ENCODE measurements at places on chromosomes 1 and 21.

GRCh38 chr1:32216566-32216965 is 5.6 kb downstream of the TMEM234 start:
- DNase-seq = no peak

DNA sequence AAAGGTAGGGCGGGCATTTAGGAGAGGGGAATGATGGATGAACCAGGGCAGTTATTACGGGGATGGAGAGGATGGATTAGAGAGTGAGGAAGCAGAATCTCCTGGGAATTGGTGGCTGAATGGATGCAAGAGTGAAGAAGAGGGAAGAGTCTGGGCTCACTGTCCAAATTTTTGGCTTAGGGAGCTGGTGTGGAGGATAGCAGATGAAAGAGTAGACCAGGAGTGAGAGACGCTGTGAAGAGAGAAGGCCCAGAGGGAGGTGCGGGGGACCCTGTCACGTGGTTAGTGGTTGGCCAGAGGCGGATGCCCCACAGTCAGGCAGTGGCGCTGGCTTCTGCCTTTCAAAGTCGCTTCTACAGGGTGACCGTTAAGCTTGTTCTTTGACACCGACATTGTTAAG is 78.4 kb downstream of the PEX14 start:
- DNase-seq = no peak

DNA sequence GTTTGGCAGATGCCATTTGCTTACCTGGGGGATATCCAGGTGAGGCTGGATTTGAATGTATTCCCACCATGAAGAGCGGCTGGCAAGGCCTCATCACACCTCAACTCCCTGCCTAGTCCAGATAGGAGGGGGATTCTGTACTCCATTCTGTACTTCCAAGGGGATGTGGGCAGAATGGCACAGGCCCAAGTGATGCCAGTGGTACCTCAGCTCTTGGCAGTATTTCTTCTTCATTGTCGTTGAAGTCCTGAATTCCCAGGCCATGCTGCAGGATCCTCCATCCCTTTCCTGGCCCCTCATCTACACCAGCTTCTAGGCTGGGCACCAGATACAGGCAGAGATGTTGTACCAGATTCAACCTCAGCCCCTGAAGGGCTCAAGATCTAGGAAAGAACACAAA is 47.9 kb downstream of the KLHDC7A start:
- DNase-seq = no peak

DNA sequence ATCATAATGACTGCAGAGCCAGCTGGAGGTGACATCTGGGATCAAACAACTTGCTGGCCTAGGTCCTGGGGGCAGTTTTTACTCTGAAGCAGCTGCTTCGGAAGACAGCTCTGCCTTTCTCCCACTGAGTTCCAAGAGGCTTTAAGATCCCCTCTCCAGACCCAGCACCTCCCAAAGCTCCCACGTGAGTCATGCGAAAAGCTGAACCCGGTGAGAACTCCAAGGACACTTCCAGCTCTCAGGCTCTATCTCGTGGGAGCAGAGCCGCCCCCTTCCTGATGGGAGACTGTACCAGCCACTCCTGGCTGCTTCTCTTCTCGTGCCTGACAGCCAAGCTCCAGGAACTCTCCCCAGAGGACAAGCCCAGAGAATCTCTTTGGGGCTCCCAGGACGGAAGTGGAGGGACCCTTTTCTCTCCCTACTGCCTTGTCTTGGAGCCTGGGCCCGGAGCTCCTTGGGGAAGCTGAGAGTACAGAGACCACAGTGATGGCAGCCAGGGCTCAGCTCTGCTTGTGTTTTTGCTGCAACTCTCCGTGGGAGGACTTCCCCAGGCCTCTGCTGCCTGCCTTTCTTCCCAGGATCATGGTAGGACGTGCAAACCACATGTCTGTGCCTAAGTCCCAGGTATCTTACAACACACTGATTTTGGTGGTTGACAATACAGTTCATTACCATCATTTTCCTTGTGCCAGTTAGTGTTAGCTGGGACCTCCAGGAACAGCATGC is 40.6 kb downstream of the STUM start:
- no peak for DNase-seq

GRCh38 chr1:154403261-154403943 is 1.7 kb upstream of the IL6R start:
- peak; percentile 37 for DNase-seq

- peak; percentile 56 for DNase-seq
Observed at GRCh38 chr1:193104502-193104906, 710 bp downstream of the GLRX2 start.
